ENCODE measurements at places on chromosomes 4 and X. TPM values are rescaled to one million over a fixed set of nuclear protein-coding genes. Genes with fewer than 3 reads are reported as not detected.

- no peak for DNase-seq
Observed at GRCh38 chrX:70480660-70481018, 36.0 kb downstream of the DLG3 start.

DNA sequence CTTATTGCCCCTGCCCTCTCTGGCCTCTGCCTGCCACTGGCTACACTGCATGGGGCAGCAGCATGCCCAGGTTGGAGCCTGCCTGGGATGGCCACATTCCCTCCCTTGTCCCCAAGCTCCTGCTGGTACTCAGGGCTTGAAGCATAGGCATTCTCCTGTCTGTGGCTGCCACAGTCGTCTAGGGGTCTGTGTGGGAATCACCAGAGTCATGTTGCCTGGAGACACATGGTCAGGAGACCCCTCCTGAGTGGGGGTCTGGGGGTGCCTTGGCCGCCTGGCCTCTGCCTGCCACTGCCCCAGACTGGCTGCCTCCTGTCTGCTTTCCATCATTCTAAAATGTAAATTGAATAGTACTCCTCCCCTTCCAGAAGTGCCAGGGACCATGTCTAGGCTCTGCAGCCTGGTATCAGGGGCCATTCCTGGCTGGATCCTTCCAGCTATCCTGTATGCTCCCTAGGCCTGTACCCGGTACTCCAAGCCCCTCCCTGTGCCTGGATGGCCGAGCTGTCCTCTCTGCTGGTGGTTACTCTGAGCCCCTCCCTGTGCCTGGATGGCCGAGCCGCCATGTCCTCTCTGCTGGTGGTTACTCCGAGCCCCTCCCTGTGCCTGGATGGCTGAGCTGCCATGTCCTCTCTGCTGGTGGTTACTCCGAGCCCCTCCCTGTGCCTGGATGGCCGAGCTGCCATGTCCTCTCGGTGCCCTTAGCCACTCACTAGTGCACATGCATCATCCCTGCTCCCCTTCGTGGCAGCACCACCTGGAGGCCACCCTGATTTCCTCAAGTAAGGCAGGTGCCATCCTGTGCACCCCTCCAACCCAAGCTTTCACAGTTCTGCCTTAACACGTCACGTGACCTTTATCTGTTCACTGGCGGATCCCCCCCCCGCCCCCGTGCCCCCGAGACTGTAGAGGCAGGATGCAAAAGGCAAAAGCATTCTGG lies 5.5 kb upstream of the NKX1-1 start:
- DNase-seq: no peak

- no peak for DNase-seq
Observed at GRCh38 chr4:137707626-137708025, 175.3 kb upstream of the PCDH18 start.

Gene DDX60
- 26.8 TPM for total RNA-seq

Data from activated naive CD4-positive, alpha-beta T cell treated with anti-CD3 and anti-CD28 coated beads for 36 hours (primary cell).